Breast epithelium (tissue), 4 donors: ENCODE measurements at places on chromosomes 13 and 19. TPM values are rescaled to one million over a fixed set of nuclear protein-coding genes. Genes with fewer than 3 reads are reported as not detected.

GRCh38 chr13:40388617-40389016 lies 277.8 kb downstream of the FOXO1 start:
- DNase-seq: no peak
- no peaks in the 10 kb centered on the region for H3K4me1 ChIP-seq
- no peaks in the 10 kb centered on the region for H3K27me3 ChIP-seq

- no peaks in the 10 kb centered on the region for H3K36me3 ChIP-seq
- DNase-seq: no peak
- H3K27me3 ChIP-seq: no peaks in the 10 kb centered on the region
- H3K4me3 ChIP-seq: no peak overlapping the region
- H3K27ac ChIP-seq: no peak overlapping the region
- H3K4me1 ChIP-seq: no peaks in the 10 kb centered on the region
Measured at GRCh38 chr13:85262499-85262898, 536.7 kb downstream of the SLITRK6 start.

GRCh38 chr19:16012552-16012951 lies 63.7 kb upstream of the TPM4 start:
- no peaks in the 10 kb centered on the region for H3K36me3 ChIP-seq
- DNase-seq: no peak

DNA sequence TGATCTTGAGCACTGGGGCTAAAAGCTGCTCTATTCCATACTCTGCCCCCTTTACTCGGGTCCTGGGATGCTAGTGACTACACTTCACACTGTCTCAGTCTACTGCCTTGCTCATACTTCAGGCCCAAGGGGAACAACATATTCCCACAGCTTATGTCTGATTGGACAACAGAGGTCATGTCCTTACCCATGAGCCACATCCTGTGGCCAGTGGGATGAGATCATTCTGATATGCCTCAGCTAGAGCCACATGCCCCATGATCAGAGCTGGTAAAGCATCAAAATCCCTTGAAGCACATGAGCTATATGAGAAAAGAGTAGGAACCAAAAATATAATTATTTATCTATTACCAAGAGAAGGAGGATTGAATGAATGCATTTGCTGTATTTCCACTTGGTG lies 290.1 kb upstream of the TSHZ3 start:
- H3K36me3 ChIP-seq: no peaks in the 10 kb centered on the region
- no peak for DNase-seq
- no peaks in the 10 kb centered on the region for H3K27me3 ChIP-seq
- no peak overlapping the region for H3K4me3 ChIP-seq
- H3K4me1 ChIP-seq: no peaks in the 10 kb centered on the region

DNA sequence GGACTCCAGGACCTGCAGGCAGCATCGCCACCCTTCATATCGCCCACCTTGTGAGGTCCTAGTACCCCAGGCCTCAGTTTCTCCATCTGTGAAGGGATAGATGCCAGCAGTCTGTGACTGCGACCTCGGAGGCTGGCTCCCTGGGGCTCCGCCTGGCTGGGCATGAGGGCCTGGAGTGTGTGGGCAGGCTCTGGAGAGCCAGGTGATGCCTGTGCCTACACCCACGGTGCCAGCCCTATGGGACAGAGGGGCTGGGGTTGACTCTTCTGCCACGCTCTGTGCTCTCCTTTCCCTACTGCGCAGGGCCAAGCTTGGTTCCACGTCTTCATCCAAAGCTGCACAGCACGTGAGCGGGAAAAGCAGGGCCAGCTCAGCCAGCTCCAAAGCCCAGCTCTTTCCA lies 26.0 kb upstream of the NFIC start:
- H3K4me3 ChIP-seq: no peak overlapping the region
- peak overlapping the region; percentile 65 for H3K27ac ChIP-seq
- no peaks in the 10 kb centered on the region for H3K27me3 ChIP-seq
- no peak for DNase-seq
- peaks cover 26% of the 10 kb centered on the region for H3K4me1 ChIP-seq
- H3K36me3 ChIP-seq: no peaks in the 10 kb centered on the region

DNA sequence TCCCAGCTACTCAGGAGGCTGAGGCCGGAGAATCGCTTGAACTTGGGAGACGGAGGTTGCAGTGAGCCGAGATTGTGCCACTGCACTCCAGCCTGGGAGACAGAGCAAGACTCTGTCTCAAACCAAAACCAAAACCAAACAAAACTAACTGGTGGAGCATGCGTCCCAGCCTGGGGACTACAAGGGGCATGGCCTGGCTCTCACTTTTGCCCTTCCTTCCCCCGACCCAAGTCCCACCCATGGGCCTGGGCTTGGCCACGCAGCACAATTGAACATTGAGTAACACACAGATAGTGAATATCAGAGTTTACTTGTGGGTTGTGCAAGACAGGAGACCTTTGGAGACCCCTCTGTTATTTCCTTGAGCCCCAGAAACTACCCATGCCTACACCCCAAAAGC lies 13.2 kb downstream of the TMEM221 start:
- H3K36me3 ChIP-seq: no peaks in the 10 kb centered on the region
- H3K4me1 ChIP-seq: no peaks in the 10 kb centered on the region
- no peaks in the 10 kb centered on the region for H3K27me3 ChIP-seq

DNA sequence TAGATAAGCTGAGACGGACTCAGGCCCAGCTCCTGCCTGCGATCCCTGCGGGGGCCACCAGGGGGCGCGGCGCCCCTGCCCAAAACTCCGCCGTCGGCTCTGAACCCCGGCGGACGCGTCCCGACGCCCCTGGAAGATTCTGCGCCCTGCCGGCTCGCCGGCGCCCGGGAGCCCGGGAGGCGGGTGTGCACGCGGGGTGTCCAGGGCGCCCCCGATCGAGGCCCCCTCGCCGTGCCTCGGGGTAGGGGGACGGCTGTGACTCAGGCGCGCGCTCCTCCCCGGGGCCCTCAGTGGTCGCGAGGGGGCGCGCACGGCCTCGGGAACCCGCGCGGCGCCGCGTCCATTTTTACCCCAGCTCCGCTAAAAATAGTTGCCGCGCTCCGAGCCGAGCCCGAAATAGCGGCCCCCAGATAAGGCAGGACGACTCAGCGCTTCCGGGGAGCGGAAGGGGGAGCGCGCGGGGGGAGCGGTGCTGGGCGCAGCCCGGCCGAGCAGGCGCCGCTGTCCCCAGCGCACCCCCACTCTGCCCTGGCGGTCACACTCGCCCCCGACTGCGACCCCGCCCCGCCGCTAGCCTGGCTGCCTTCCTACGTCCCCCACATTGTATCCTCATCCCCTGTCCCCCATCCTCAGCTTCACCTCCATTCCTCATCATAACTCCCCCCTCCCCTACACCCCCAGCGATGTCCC lies 16.0 kb upstream of the ERCC1 start:
- no peaks in the 10 kb centered on the region for H3K36me3 ChIP-seq
- peak overlapping the region; percentile 88 for H3K4me3 ChIP-seq

DNA sequence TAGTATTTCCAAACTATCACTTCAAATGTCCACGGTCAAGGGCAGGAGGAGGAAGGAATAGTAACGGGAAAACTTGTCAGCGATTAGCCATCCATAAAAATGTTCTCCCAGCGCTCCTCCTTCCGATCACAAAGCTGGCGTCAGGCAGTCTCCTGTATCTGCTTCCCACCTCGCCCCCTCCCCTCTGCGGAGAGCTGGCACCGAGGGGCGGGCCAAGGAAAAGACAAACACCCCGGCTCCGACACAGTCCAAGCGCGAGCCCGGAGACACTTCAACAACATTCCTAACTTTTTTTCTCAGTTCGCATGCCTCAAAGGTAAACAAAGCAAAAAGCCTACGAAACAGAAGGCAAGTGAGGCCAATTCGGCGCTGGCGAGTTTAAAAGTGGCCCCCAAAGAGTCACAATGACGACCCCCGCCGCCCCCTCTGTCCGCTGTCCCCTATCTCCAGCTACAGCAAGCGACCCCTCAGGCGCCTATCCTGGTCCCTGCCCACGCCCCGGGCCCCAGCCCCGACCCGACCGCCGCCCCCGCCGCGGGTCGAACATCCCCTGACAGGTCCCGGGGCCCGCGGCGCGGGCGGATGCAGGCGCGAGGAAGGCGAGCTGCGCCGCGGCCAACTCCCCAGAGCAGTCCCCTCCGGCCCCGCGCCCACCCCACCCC lies 736 bp downstream of the SMAD9 start:
- no peaks in the 10 kb centered on the region for H3K36me3 ChIP-seq
- H3K27ac ChIP-seq: peak overlapping the region; percentile 70
- H3K4me3 ChIP-seq: peak overlapping the region; percentile 68
- no peaks in the 10 kb centered on the region for H3K27me3 ChIP-seq
- DNase-seq: no peak

DNA sequence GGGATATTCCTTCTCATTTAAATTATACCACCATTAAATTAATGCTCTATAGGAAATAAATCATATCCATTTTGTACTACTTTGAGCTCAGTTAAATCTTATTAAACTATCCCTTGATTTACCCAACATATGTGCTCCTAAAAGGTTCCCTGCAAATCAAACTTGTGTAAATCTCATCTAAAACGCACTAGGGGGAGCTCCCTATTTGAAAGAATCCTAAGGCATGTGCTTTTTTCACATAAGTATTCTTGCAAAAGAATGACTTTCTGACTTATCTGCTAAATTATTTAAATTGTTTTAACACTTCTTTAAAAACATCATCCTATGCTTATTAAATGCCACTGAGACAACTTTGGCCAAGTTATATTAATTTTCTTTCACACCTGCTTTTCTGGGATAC lies 7.9 kb downstream of the INTS6 start:
- no peaks in the 10 kb centered on the region for H3K36me3 ChIP-seq
- no peaks in the 10 kb centered on the region for H3K4me1 ChIP-seq
- no peak for DNase-seq
- no peaks in the 10 kb centered on the region for H3K27me3 ChIP-seq
- H3K27ac ChIP-seq: no peak overlapping the region

- H3K27me3 ChIP-seq: no peaks in the 10 kb centered on the region
- no peaks in the 10 kb centered on the region for H3K36me3 ChIP-seq
- peak within 1 kb of the TSS; percentile 45 for H3K27ac ChIP-seq
- peak within 1 kb of the TSS; percentile 90 for H3K4me3 ChIP-seq
Measured at GRCh38 chr19:17334414-17335409, at the start of gene ANO8. TSS of gene ANO8 (minus strand) at chr19:17334855. CDS start at chr19:17334670, 185 bp downstream.

DNA sequence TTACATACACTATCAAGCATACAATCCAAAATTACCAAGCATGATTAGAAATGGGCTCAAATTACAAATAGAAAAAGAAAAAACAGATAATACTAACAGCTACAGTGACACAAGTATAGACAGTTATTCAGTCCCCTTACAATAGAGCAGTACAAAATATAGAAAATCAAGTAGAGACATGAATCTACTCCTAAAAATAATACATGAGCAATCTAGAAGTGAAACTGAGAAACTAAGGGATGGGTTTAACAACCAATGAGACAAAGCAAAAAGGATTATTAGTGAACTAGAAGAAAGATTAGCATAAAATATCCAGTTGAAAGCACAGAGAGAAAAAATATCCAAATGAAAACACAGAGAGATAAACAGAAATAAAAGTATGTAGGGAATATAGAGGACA lies 426.7 kb downstream of the TBC1D4 start:
- H3K27ac ChIP-seq: no peak overlapping the region
- no peak for DNase-seq
- no peaks in the 10 kb centered on the region for H3K27me3 ChIP-seq
- no peaks in the 10 kb centered on the region for H3K4me1 ChIP-seq
- no peaks in the 10 kb centered on the region for H3K36me3 ChIP-seq

- H3K27ac ChIP-seq: no peak overlapping the region
- H3K4me1 ChIP-seq: no peaks in the 10 kb centered on the region
- H3K27me3 ChIP-seq: no peaks in the 10 kb centered on the region
Measured at GRCh38 chr19:30593975-30594745, 222.0 kb downstream of the ZNF536 start.

DNA sequence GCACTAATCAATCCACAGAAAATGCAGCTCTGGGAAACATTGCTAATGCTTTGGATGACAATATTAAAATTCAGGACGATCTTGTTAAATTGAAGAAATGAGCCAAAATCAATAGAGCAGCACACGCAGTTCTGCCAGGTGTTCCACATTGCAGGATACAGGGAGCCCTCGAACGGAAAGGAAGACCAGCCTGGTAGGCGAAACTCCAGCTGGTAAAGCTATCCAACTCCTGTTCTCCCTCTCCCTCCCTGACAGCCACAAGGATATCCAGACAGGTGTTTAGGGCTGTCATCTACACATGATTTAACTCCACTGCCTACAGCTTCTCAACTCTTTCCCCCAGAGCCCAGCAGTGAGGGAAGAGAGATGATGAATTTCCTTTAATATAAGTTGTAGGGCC lies 67.7 kb downstream of the EPSTI1 start:
- H3K36me3 ChIP-seq: no peaks in the 10 kb centered on the region
- H3K4me1 ChIP-seq: no peaks in the 10 kb centered on the region
- no peak for DNase-seq
- H3K27ac ChIP-seq: no peak overlapping the region

GRCh38 chr19:2333027-2333806 lies 4.7 kb downstream of the SPPL2B start:
- no peaks in the 10 kb centered on the region for H3K27me3 ChIP-seq
- peak overlapping the region; percentile 29 for H3K27ac ChIP-seq
- no peak overlapping the region for H3K4me3 ChIP-seq
- DNase-seq: no peak
- H3K36me3 ChIP-seq: no peaks in the 10 kb centered on the region

GRCh38 chr13:52652980-52653303 lies 306 bp downstream of the SUGT1 start:
- H3K27ac ChIP-seq: peak overlapping the region; percentile 96
- no peaks in the 10 kb centered on the region for H3K27me3 ChIP-seq
- H3K4me1 ChIP-seq: no peaks in the 10 kb centered on the region
- H3K4me3 ChIP-seq: peak overlapping the region; percentile 69
- H3K36me3 ChIP-seq: no peaks in the 10 kb centered on the region

DNA sequence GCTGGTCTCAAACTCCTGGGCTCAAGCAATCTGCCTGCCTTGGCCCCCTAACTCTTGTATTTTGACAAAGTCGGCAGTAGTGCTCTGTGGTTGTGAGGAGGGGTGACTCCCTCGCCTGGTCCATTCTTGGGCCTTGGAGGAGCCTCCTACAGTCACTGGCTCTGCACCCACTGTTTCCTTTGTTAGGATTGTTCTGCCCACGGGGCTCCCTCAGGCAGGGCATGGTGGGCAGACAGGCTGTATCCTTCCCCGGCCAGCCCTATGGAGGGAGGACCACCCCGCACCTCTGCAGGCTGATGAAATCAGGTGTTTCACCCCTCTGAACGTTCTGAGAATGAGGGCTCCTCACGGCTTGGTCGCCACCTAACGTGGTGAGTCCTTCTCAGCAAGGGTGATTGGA lies 9.2 kb downstream of the FCAR start:
- DNase-seq: no peak
- no peak overlapping the region for H3K27ac ChIP-seq
- H3K4me1 ChIP-seq: no peaks in the 10 kb centered on the region
- H3K36me3 ChIP-seq: no peaks in the 10 kb centered on the region
- no peaks in the 10 kb centered on the region for H3K27me3 ChIP-seq

Gene MCEMP1
- 2.4 TPM for total RNA-seq

Gene CCDC9
- total RNA-seq: 15.1 TPM

Gene PSG7
- not detected for total RNA-seq

Gene FARP1
- 29.8 TPM for total RNA-seq

Gene PSG1
- not detected for total RNA-seq

Gene KCNN4
- total RNA-seq: 1.9 TPM

Gene CLEC17A
- not detected for total RNA-seq

Gene RUBCNL
- 2.1 TPM for total RNA-seq

Gene CCDC169
- 1.1 TPM for total RNA-seq
